CD4-positive, alpha-beta T cell treated with Interleukin-6 at 100 ng/mL for 8 hours (primary cell): ENCODE measurements at places on chromosomes 11 and 22.

GRCh38 chr11:11387622-11388305, 34.7 kb upstream of the CSNK2A3 start:
- no peak for DNase-seq

GRCh38 chr22:38142606-38143005, 32.1 kb upstream of the BAIAP2L2 start:
- no peak for DNase-seq

DNA sequence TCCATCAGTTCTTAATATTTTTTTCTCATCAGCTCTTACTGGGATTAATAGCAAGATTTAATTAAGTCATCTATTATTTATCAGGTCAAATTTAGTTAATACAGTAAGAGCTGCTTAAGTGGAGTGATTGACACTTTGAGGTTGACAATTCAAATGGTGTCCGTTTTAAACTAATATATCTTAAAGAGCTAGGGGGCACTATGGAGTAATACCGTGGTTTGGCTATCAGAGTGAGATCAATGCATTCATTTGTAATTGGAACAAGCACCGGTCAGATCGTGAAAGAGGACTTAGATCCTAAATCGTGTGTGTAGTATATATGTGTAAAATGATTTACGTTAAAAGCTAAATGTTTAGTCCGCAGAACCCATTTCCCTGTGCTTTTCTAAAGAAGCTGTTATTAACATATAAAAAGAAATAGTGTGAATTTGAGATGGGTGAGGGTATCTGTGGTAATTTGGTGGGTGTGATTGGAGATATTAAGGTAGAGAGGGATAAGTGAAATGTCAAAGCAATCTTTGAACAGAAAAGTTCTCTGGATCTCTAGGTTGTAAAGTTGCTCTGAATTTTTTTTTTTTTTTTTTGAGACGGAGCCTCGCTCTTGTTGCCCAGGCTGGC, 2.3 kb downstream of the SIK2 start:
- DNase-seq = peak; percentile 32

GRCh38 chr22:36301851-36302250, 48.9 kb downstream of the APOL1 start:
- DNase-seq = no peak

DNA sequence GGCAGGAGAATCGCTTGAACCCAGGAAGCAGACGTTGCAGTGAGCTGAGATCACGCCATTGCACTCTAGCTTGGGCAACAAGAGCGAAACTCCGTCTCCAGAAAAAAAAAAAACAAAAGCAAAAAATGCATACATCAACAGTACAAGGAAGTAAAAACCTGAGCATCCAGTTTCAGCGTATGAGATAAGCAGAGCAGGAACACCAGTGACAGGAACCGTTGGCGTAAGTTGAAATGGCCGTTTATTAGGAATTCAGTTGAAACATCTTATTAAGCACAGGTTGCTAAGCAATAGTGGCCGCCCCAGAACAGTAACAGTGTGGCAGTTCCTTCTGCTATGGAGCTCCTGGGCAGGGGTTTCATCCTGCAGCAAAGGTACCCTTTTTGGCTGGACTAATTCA, 4.0 kb upstream of the L3MBTL2 start:
- no peak for DNase-seq

GRCh38 chr11:96187822-96188221, 155.2 kb downstream of the MAML2 start:
- no peak for DNase-seq

- DNase-seq = no peak
These were observed 57.3 kb downstream of the ELMOD1 start for GRCh38 chr11:107648242-107648641.

DNA sequence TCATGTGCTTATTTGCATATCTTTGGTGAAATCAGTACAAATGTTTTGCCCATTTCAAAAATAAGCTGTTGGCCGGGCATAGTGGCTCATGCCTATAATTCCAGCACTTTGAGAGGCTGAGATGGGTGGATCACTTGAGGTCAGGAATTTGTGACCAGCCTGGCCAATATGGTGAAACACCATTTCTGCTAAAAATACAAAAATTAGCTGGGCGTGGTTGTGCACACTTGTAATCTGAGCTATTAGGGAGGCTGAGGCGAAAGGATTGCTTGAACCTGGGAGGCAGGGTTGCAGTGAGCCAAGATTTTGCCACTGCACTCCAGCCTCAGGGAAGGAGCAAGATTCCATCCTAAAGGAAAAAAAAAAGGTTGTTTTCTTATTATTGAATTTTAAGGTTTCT, 136.0 kb downstream of the SWAP70 start:
- DNase-seq = no peak

DNA sequence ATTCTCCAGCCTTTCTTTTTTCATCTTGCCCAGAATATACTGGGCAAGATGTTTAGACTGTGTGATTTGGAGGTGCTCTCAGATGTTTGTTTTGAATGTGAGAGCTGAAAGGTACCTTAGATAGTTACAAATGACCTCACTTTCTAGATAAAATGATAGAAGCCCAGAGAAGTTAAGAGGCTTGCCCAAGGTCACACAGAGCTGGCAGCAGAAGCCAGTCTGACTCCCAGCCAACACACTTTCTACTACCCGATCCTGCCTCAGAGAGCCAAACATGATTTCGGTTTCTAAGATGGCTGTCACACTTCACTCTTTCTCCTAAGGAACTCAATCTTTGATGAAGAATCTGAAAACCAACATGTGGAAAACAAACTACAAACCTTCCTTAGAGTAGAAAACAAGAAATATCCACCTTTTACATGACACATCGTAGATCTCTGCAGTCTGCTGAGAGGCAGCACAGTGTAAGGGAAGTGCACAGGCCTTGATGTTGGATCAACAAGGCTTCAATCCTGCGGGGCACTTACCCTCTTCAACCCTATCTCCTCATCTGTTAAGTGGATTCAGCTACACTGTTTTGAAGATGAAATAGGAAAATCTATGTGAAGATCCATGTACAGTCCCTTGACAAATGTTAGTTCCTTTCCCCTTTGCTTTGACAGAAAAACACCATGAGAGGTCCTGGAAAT, 58.6 kb downstream of the SYTL2 start:
- DNase-seq = peak; percentile 46

DNA sequence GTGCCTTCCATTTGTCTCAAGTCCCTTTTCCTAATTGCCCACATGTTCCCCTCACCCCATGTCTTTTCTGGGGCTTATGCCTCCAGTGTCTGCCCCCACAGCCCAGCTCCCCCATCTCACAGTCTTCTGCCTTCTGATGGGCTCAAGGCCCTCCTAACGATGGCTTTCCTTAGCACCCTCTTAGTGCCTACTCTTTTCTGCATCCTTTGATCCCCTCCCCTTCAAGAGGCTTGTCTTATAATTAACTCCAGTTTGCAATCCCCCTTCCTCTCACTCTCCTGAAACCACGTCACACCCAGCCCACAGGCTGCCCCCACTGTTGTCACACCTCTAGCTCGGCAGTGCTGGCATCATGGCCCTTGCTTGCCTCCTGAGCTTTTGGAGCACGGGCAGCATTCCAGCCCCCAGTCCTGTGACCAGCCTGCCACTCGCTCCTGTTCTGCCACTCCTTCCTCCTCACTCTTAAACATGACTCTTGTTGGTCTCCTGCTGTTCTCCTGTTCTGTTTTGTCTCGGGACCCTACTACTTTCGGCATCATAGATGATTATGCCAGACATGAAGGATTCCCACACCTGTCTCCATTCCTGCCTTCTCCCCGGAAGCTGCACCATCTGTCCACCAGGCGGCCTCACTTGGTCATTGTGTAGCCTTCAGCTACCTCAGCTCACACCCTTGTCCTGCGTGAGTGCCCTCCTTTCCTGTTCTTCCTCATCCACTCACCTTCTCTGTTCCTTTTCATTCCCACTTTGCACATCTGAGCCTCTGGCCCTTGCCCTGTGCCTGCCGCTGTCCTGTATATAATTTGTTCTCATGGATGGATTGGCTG, 26.1 kb downstream of the UBE2L3 start:
- DNase-seq = no peak

- DNase-seq = no peak
These were observed 2.7 kb downstream of the FEN1 start for GRCh38 chr11:61795459-61795858.

DNA sequence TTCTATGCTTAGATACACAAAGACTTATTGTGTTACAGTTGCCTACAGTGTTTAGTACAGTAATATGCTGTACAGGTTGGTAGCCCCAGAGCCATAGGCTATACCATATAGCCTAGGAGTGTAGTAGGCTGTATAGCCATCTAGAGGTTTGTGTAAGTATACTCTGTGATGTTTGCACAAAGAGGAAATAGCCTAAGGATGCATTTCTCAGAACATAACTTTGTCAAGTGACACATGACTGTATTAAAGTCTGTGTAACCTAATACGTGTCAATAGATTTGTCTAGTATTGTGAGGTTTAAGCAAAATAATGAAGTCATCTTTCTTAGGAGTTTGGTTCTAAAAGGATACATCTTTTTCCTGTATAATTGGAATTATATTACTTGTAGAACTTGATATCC, 5.5 kb downstream of the ZC3H12C start:
- no peak for DNase-seq

GRCh38 chr11:17267576-17267975, 9.0 kb upstream of the NUCB2 start:
- peak; percentile 4 for DNase-seq

DNA sequence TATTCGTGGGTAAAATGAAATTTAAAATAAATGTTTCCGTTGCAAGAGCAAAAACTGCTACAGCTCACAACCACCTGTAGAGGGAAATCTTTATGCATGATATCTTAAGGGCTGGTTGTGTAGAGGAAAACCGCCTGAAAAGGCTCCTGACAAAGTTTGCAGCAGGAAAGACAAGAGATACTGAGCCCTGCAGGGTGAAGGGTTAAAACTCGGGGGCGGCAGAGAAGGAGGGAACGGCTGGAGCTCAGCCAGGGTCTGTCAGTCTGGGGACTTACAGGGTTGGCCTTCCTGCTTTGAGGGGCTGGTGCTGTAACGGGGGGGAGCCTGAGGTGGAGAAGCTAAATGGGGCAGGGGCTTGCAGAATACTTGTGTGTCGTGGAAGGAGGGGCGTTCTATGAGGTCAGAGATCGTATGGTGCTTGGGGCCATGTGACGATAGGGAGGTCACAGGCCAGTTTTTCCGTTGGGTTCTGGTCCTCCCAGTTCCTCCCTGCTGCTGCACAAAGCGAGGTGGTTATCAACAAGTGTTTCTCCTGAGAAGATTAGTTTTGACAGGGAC, 122.9 kb upstream of the HSD17B12 start:
- no peak for DNase-seq

DNA sequence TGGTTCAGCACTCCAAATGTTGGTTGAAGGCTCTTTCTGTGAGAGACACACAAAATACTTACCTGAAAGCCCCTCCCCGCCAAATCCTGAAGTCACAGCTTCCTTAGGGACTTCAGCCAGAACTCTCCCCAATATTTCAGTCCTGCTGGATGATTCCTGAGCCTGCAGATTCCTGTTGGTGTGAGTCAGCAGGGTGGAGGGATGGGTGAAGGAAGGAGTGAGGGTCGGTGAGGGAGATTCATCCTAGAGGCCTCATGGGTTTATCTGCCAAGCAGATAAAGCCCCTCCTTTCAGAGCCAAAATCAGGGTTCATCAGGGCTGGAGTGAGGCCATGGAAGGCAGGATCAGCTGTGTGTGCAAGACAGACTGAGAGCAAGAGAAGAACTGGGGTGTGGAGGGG, 37.9 kb downstream of the SMIM38 start:
- no peak for DNase-seq

DNA sequence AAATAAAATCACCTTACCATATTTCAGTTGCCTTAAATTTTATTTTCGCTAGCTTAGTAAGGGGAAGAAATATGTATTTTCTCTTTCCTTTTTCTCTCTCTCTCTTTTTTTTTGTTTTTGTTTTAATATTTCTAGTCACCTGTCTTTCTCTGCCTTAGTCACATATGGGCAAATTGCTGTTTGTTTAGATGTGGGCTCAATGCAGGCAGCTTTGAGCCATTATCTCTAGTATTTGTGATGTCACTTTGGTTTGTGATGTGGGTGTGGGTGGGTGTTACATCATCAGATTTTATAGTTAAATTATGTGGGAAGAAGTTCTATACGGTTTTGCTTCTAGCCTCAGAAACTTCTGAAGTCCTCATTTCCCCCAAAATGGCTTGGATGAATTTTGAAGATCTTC, at the start of gene C22orf31:
C22orf31 (minus strand) TSS at position 59 of the 400 bp plus-strand sequence; CDS start at position 20, 39 bp downstream.
- DNase-seq = no peak

- DNase-seq = no peak
These were observed 154.3 kb upstream of the NCAM1 start for GRCh38 chr11:112806876-112807275.

DNA sequence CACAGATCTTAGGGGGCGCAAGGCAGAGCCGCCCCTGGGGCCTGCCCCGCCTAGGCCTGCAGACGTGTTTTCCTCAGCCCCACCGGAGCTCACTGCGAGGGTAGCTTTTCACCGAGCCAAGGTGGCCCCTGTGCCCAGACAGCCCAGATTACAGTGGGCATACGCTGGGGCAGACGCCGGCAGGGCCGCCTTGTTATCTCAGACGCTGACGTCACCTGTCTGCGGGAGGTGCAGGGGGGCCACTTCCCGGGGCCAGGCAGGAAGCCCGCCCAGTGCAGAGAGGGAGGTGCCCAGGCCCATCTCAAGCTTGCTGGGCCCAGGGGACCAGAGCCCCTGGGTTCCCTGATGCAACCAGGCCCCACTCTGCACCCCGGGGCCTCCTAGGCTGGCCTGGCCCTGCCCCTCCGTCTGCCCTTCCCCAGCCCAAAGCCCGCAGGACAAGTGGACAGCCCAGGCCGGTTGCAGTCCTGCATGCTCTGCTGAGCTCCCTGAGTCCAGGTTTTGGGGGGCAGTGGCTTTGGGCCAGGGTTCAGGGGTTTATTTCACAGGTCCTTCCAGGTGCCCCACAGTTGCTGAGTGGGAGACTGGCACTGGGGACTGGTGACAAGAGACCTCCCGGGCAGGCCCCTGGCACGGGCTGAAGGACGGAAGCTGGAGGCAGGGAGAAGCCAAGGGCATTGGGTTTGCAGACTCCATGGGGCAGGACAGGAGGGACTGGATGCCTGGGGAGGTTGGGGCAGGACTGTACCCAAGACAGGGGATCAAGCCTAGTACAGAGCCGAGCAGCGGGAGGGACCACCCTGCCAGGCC, 38.6 kb downstream of the IGF2 start:
- DNase-seq = no peak

- DNase-seq = no peak
These were observed at the start of gene CNGA4 for GRCh38 chr11:6238902-6239301. Gene CNGA4, plus strand, starts transcription at chr11:6239089. Its CDS starts 118 bp downstream, at chr11:6239207.

DNA sequence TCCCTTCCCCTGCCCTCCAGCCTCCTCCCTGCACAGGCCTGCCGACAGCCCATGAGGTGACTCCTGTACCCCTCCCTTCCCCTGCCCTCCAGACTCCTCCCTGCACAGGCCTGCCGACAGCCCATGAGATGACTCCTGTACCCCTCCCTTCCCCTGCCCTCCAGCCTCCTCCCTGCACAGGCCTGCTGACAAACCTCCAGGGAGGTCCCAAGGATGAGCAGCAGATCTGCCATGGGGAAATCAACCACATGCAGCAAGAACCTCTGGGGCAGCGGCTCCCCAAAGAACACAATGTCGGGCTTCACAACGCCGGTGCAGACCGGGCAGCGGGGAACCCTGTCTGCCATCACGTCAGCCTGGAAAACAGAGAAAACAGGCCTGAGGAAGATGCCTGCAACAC, 12.3 kb downstream of the SIRT3 start:
- DNase-seq = no peak

GRCh38 chr11:69598147-69598546, 42.8 kb upstream of the CCND1 start:
- no peak for DNase-seq

- DNase-seq = no peak
These were observed 64.2 kb downstream of the CACNA1I start for GRCh38 chr22:39634530-39635405.
